ENCODE measurements at places on chromosomes 16 and 17. TPM values are rescaled to one million over a fixed set of nuclear protein-coding genes. Genes with fewer than 3 reads are reported as not detected.

DNA sequence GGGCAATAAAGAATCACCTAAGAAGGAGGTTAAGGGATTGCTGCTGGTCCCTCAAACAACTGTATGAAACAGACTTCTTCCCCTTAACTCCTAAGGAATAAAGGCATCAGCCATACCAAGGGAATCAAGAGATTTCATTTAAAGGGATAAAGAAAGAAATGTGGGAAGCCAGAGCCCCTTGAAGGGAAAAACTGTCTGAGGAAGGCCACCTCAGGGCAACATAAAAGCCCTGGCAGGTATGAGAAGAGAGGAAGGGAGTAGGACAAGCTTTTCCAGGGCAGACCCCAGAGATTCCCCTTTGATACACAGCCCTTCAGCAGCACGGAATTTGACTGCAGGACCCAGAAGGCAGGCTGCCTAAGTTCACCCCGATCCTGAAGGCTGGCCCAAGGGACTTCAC is 43.5 kb downstream of the COG7 start:
- no peaks in the 10 kb centered on the region for H3K27me3 ChIP-seq
- no peaks in the 10 kb centered on the region for H3K4me1 ChIP-seq
- no peak overlapping the region for H3K27ac ChIP-seq
- peaks cover 6% of the 10 kb centered on the region for H3K36me3 ChIP-seq
- DNase-seq = no peak

The COPZ2 gene
- polyA plus RNA-seq = 5.6 TPM

- no peak overlapping the region for H3K4me3 ChIP-seq
- peaks cover 5% of the 10 kb centered on the region for H3K36me3 ChIP-seq
- no peaks in the 10 kb centered on the region for H3K4me1 ChIP-seq
- no peak overlapping the region for H3K27ac ChIP-seq
Observed at GRCh38 chr16:71472051-71472450, 10.0 kb upstream of the ZNF23 start.

DNA sequence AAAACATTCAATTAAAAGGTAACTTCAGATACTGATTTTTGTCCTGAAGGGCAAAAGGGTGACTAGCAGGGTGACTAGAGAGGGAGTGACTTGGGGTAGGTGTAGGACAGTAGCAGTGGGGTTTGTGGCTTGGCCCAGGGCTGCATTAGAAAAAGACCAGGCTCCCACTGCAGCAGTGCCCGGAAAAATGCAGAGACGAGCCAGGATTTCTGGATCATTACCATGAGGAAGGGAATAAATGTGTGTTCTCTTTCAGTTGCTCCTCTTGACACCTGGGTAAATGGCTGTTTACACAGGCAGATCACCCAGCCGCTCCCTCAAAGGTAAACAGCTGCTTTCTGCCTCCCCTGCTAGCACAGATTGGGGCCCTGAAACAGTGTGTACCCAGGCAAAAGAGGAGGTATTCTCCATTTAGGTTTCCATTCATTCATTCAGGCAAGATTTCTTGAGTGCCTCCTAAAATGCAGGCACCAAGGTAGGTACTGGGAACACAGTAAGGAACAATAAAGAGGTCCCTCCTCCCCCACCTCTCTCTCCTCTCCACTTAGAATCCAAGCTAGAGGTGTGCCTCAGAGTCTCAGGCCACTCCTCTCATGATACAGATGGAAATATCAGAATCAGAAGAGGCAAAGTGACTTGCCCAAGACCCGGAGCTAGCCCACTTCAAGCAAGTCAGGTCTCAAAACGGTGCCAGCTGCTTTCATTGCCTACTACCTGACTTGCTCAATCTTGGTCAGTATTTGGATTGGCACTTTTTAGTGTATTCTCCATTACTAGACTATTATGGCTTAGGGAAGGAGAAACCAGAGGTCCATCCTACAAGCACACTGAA is 15.2 kb upstream of the TOX3 start:
- H3K4me3 ChIP-seq = no peak overlapping the region
- peak overlapping the region; percentile 68 for H3K27ac ChIP-seq
- DNase-seq = peak; percentile 73
- H3K27me3 ChIP-seq = no peaks in the 10 kb centered on the region
